ENCODE measurements at places on chromosomes 1 and 21.

GRCh38 chr1:24047110-24047477 is 64.8 kb downstream of the MYOM3 start:
- no peak for DNase-seq

- DNase-seq, result no peak
These were observed 296.8 kb downstream of the TM2D1 start for GRCh38 chr1:61428146-61428545.

- no peak for DNase-seq
These were observed 18.1 kb upstream of the FAM78B start for GRCh38 chr1:166184897-166185296.

DNA sequence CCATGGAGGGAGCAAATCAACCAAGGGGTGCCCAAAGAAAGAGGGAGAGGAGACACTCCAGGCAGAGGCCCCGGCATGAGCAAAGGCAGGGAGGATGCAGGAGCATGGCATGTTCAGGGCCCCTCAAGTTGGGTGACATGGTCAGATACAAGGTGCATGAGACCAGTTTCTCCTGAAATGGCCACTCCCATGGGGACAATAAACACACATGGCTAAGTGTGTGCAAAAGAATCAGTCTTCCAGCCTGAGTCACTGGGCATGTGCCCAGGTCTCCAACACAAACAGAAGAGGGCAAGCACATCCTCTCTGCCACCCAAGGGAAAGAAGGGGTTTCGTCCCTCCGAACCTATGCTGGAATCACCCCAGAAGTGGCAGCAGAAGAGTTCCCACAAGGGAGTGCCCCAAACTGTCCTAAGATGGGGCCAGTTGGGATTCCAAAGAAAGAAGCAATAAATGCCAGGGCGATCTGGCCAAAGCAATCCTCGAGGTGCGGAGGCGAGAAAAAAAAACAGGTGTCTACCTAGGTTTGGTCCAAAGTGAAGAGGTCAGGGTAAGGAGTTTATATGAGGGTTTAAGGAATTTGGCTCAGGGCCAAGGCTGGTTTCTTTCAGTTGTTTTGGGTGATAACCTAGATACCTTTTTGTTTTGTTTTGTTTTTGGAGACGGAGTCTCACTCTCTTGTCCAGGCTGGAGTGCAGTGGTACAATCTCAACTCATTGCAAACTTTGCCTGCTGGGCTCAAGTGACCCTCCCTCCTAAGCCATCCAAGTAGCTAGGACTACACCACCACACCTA is 13.2 kb downstream of the CASP9 start:
- no peak for DNase-seq

DNA sequence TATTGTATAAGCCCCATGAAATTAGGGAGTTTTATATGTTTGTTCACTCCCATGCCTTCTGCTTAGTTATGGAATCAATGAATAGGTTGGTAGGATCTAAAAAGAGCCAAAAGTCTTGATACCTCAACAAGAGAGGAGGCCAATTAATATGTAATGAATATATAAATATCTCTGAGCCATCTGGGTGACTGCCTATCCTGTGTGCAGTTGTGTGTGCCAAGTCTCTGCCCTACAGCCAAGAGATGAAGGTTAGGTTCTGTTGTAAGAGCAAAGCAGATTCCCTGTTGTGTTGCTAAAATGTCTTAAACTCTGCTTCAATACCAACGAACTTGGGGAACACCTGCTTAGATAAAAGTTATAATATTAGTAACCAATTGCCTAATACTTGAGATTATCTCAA is 61.8 kb upstream of the GORAB start:
- no peak for DNase-seq

- no peak for DNase-seq
These were observed 16.7 kb downstream of the DISC1 start for GRCh38 chr1:231643071-231643934.

GRCh38 chr1:68210027-68210426 is 22.3 kb downstream of the WLS start:
- no peak for DNase-seq

DNA sequence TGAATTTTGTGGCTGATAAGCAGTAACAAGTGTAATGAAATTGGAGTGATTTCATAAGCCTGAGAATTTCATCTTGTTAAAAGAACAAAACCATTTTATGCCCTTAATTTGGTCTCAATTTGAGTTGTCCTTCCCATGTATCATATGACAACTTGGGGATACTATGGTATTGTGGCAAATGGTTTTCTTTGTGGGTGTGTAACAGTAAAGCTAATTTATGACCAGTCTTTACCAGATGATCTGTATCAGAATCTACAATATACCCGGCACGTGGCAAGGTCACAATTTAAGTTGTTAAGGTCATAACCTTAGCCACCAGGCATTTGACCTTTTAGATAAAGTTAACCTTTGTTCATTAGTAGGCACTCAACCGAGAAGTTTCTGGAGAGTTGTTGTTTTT is 9.1 kb downstream of the NFIA start:
- no peak for DNase-seq

GRCh38 chr1:151574575-151575529 is 34.7 kb downstream of the TUFT1 start:
- DNase-seq, result peak; percentile 22

- no peak for DNase-seq
These were observed 7.4 kb downstream of the ZNF496 start for GRCh38 chr1:247324204-247324787.

DNA sequence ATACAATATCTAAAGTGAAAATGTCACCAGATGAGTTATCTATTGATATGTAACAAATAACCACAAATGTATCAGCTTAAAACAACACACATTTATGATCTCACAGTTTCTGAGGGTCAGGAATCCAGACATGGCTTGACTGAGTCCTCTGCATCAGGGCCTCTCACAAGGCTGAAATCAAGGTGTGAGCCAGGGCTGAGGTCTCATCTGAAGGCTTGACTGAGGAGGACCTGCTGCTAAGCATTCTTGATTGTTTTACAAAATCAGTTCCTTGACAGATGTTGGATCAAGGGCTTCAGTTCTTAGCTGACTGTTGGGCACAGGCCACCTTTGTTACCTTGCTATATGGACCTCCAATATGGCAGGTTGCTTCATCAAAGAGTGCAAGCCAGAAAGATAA is 483.7 kb downstream of the CAMTA1 start:
- DNase-seq, result no peak
